ENCODE measurements at places on chromosomes 5 and 9. TPM values are rescaled to one million over a fixed set of nuclear protein-coding genes. Genes with fewer than 3 reads are reported as not detected.

Gene CCNB1
- 38.5 TPM for total RNA-seq

Gene CTXN3
- total RNA-seq: 8.5 TPM

Gene SV2C
- total RNA-seq: 34.4 TPM

Gene BAAT
- 0.23 TPM for total RNA-seq

Gene PCDHB14
- 12.7 TPM for total RNA-seq

Gene PALM2AKAP2
- total RNA-seq: 16.8 TPM

Gene ROPN1L
- 12.0 TPM for total RNA-seq

Gene GAS1
- total RNA-seq: 9.9 TPM

Gene APBA1
- total RNA-seq: 93.2 TPM

Gene FOXD4L6
- 0.46 TPM for total RNA-seq

Gene DNAI1
- total RNA-seq: 4.4 TPM

Gene SPINK4
- total RNA-seq: not detected

Gene F2RL1
- total RNA-seq: 3.0 TPM

Gene MRPL36
- total RNA-seq: 30.9 TPM

Gene RRAGA
- 83.7 TPM for total RNA-seq

Gene S1PR3
- total RNA-seq: 8.3 TPM

Gene C9
- total RNA-seq: not detected

Gene RPS14
- 1,944 TPM for total RNA-seq

Gene TAF11L10
- total RNA-seq: not detected

Gene COL5A1
- 6.9 TPM for total RNA-seq

Gene CDKN2A
- 0.46 TPM for total RNA-seq

Gene PCDHB3
- 13.6 TPM for total RNA-seq

Gene WNK2
- 30.7 TPM for total RNA-seq

Gene TMEM252
- total RNA-seq: not detected

Gene SLC6A18
- not detected for total RNA-seq
